ENCODE measurements at places on chromosomes 13 and 19. TPM values are rescaled to one million over a fixed set of nuclear protein-coding genes. Genes with fewer than 3 reads are reported as not detected.

B3GLCT gene
- total RNA-seq: 9.0 TPM

KPTN gene
- 7.7 TPM for total RNA-seq

PSG3 gene
- total RNA-seq: not detected

GPR12 gene
- not detected for total RNA-seq
